ENCODE measurements at places on chromosomes 3 and 15. TPM values are rescaled to one million over a fixed set of nuclear protein-coding genes. Genes with fewer than 3 reads are reported as not detected.

The FOXL2NB gene
- not detected for total RNA-seq

The TM2D3 gene
- 36.8 TPM for total RNA-seq

The RASL12 gene
- total RNA-seq: not detected

GRCh38 chr3:37946531-37946889 is 44.1 kb upstream of the VILL start:
- no peak for DNase-seq

DNA sequence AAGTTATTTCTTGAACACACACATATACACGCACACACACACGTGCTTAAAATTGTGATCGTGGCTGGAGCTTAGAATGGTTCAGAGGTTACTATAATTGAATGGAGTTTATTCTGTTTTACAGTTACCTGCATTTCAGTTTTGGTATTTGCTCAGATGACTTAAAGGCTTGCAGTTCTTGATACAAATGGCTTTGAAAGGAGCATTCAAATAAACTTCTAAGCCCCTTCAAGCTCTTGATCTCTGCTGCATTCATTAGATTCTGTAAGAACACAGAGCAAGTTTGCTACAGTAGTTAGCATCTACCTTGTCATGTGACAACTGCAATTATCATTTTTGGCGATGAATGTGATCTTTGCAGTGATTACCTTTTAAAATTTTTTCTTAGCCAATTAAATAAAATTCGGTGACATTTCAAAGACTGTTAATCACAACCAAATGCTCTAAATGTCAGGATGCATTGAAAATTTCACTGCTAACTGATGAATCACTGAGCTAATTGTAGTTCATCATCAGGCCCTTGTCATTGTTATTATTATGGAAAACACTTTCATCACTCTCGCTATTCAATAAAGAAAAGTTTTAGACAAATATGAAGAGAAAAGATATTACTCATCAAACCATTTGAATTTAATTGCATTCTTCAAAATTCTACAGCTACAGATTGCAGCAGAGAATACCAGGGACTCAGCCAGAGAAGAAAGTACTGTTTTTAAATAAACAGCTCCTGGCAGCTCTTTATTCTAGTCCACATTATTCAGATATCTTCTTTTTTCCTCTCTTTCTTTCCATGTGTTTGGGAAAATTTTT is 296.1 kb downstream of the LRTM1 start:
- no peak for DNase-seq

Measured in activated CD8-positive, alpha-beta T cell treated with anti-CD3 and anti-CD28 coated beads, Interleukin-2, amount 10 ng/mL, durations not matched to agents 7 days and 5 days (primary cell).